ENCODE measurements at places on chromosomes 6 and 20. TPM values are rescaled to one million over a fixed set of nuclear protein-coding genes. Genes with fewer than 3 reads are reported as not detected.

FAM209B gene
- total RNA-seq = 0.37 TPM

SS18L1 gene
- 10.1 TPM for total RNA-seq

DNA sequence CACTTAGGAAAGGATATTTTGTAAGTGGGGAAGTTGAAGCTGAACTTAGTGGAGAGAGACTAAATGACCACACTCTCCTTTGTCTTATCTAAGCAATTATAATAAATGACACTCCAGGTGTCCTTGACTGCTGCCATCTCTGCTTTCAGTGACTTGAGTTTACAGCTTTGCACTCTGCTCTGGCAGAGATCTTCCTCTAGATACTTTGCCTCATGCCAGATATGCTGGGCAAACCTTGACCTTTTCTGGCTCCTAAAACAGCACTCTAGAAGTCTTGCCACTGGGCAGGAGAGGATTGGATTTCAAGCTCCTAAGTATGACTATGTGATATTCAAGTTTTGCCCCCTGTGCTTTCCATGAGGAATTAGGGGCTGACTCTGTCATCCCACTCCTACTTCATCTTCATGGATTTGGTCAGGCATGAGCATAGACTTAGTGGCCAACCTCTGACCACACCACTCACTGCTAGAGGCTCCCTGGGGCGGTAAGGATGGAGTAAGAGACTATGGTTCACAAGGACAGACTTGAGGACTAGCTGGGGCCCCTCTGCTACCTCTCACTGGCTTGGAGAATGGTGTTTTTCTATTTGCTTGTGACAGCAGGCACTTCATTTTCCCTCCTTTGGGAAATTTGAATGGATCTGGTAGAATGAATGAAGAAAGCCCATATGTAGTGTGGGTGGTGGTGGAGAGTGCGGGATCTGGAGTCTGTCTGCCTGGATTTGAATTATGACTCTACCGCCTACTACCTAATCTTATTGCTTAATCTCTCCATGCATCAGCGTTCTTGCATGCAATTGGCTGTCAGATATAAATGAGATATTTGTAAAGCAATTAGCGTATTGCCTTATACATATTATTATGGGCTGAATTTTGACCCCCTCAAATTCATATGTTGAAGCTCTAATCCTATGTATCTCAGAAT lies 191.4 kb downstream of the REV3L start:
- no peak for DNase-seq

CST11 gene
- not detected for total RNA-seq

LAMA5 gene
- total RNA-seq = 35.5 TPM

LAMA4 gene
- 15.8 TPM for total RNA-seq

GRCh38 chr6:127959869-127960268 lies 59.0 kb upstream of the THEMIS start:
- DNase-seq = no peak

DNA sequence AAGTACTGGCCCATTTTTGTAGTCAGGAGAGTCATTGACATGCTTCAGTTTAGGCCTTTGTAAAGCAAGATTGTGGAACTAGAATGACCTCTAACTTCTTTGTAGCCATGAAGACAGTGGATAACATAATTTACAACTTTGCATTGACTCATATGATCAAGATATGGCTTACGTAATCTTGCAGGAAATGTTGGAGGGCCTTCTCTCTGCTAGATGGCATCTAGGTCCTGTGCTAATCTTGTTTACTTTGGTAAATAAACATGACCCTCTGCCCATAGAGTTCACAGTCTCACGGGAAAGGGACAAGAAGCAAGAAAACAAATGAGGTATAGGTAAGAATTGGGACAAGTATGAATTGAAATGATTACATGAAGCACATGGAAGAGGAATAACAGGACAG lies 355.2 kb upstream of the ARID1B start:
- no peak for DNase-seq

DNA sequence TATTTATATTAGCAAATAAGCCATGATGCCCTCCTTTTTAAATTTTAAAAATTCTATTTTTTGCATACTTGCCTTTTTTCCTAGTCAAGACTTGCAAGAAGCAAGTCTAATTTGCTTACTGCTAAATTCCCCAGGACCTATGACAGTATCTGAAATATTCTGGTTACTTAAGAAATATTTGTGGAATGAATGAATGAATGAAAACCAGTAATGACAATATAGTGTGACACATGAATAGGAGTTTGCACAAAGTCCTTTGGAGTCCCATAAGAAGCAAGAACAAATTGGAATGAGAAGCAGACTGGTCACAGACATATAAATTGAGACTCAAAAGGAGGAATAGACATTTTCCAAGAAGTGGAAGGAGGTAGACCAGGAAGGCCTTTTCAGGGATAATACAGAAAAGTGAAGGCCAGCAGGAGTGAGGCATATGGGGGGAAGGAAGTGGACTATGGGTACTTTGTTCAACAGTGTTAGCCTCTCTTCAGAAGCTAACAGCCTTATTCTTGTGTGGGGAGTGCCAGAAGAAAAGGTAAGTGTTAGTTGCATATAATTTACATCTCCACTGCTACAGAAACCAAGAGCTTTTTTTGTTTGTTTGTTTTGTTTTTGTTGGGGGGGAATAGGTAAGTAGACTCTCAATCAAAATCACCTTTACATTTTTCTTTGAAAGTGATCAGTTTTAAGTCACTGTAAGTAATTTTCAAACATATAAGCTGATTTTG lies 93.6 kb upstream of the FAM184A start:
- DNase-seq = no peak

- DNase-seq = no peak
Measured at GRCh38 chr20:24772667-24773066, 176.4 kb upstream of the CST7 start.

DNA sequence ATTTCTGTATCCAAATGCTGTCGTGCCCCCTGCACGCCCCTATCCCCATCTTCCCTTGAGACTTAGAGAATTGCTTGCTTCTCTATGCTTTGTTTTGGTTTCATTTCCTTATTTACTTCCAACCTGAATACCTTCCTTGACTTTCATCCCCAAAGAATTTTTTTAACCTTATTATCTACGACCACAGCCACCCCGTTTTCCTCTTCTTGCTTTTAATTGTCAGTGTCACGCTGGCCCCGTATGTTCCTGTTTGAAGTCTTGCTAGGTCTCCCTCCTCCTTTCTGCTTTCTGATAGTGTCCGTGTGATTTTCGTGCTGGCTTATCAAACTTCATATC lies 40.1 kb downstream of the RNF217 start:
- DNase-seq = no peak

DNA sequence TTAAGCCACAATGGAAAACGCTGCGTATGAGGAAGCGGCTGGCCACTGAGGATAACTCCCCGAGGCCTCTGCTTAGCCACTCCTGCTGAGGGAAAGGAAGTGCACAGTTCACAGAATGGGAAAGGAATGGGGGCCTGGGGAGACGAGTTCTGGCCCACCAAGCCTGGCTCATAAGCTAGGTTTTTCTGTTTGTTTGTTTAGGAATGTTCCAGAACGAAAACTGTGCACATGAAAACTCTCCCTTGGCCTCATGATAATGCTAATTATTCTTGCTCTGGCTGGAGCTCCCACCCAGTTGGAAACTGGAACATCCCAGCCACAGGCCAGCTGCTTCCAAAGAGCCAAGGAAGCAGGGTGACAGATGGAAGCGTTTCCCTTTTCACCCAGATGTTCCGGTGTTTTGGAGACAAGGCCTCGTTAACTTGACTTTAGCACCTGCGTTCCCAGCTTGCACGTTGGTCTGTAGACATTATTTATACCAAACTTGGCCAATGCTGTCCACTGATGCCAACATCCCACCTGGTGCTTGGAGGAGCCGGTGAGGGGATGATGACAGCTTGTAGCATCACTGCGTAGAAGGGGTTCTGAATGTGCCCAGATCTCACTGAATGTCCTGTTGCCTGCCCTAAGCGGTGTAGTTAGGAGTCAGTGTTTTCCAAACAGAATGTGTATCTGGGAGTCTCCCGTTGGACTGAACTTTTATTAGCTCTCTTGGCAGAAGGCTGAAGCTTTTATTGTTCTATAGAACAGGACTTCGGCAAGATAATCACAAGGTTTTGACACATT lies 34.5 kb downstream of the APCDD1L start:
- DNase-seq = no peak

DNA sequence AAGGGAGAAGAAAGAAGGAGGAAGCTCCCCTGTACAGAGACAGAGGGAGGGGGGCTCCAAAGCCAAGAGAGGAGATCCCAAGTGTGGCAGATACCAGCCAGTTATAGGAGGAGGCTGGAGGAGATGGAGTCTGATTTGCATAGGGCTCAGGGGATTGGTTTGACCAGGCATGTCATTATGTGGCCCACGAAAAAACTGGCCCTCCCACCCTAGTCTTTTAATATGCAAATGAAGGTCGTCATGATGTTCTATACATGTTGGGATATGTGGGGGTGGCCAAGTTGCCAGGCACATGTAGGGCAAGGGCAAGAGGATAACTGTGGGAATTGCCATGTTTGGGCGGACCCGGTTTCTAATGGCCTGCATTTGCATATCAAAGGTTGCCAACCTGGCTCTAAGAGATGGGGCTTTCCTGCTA lies 17.6 kb upstream of the ZFP64 start:
- DNase-seq = no peak

DNA sequence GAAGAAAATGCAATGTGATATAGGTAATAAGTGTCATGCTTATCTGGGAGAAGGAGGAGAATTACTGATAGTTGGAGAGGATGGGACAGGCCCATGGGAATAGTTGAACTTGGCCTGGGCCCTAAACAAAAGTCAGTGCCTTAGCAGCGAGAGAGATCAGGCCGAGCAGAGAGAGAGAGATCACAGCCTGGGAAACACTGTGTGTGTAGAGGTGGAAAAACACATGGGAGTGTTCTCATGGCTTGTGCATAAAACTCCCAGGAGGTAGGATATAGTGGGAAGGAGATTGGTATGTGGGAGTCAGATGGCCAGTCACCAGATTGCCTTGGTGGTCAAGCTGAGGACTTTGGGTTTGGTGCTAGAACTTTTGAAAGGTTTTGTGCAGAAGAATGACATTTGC lies 47.6 kb downstream of the FIG4 start:
- DNase-seq = no peak

GRCh38 chr20:32779500-32780211 lies 17.5 kb downstream of the DNMT3B start:
- no peak for DNase-seq

VSTM2L gene
- 1.4 TPM for total RNA-seq

MCCD1 gene
- not detected for total RNA-seq

TMEM74B gene
- 1.4 TPM for total RNA-seq

B3GAT2 gene
- total RNA-seq = not detected

GRCh38 chr6:161261325-161261724 lies 12.5 kb downstream of the AGPAT4 start:
- DNase-seq = no peak

- no peak for DNase-seq
Measured at GRCh38 chr20:13085275-13085674, 76.5 kb downstream of the SPTLC3 start.

DNA sequence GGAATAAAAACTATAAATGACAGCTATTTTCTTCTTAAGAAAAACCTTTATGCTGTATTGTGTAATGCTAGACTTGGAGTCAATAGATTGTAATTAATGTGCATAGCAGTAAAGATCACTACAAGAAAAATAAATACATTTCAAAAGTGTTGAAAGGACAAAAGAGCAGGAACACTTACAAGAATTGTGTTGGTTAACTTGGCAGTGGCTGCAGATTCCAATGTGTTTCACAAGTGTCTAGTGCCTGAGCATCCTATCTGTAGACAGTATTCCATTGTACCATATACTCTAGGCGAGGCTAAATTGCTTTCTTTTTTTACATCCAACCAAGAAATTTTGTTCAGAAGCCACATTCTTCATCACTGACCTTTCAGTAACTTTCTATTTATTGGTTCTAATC lies 924.1 kb downstream of the EPHA7 start:
- no peak for DNase-seq

DNA sequence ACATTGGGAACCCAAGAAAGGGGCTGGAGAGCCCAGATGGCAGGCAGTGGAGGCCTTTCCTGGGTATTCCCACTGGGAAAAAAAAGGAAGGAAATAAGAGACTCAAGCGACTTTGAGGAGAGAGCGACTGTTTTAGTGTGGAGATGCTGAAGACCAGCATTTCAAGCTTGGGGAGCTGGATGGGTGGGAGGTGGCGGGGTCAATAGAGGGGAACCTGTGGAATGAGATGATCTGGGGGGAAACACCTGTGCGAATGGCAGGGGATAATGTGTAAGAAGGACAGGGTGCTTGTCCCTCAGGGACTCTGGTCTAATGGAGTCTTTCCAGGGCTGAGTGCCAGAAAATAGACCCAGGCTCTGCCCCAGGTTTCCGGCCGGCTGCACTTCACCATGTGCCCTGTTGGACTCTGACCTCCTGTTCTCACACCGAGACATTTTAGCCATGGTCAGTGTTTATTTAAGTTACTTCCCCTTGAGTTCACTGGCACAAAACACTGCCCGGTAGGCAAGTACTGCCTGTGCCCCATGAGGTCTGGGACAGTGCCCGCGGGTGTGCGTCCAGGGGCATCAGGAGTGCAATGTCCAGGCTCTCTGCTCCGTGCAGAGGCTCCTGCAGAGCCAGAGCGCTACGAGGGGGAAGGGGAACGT lies 50.4 kb upstream of the NKX2-2 start:
- no peak for DNase-seq

GMNN gene
- 95.8 TPM for total RNA-seq

- DNase-seq = no peak
Measured at GRCh38 chr20:23640018-23640601, 2.4 kb upstream of the CST3 start.

DNA sequence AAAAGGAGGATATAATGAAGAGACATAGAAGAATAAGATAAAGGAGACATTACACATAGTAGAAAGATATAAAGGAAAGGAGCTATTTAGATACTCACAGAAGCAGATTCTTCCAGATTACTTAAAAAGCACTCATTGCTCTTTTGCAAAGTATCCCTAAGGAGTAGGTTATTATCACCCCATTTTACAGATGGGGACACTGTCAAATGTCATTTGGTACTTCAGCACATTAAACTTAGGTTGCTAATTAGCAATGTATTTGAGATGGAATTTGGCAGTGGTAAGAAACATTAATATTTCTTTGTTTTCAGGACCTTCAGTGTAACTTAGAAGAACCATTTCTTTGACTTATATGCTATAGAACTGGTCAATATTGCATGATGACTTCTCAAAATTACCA lies 11.9 kb upstream of the HIVEP1 start:
- no peak for DNase-seq

DNA sequence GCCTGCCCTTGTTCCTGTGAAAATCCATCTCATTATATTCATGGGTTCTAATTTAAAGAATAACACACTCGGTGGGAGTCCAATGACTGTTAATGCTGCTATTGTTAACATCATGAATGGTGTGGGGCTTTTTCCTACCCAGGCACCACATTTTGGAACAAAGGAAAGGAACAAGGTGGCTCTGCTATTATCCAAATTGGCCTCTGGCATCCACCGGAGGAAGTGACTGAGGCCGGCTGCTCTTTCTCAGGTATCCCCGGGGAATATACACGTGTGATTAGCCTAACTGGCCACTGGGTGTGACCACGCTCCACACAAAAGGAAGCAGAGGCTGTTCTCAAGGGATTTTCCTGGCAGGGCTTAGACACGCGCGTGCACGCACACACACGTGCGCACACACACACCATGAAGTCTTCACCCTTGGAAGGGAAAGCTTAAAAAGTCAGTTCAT lies 601.2 kb upstream of the ARID1B start:
- DNase-seq = peak; percentile 20

GRCh38 chr6:5723841-5724691 lies 282.7 kb downstream of the NRN1 start:
- DNase-seq = peak; percentile 22

Data from colonic mucosa (tissue), 4 donors.